ENCODE measurements at places on chromosomes 1 and 21.

GRCh38 chr1:165629848-165630628 lies 996 bp upstream of the MGST3 start:
- DNase-seq = no peak

GRCh38 chr21:43365611-43366426 lies 61.1 kb downstream of the SIK1 start:
- no peak for DNase-seq

GRCh38 chr1:106676021-106676420 lies 380.5 kb upstream of the PRMT6 start:
- DNase-seq = peak; percentile 87

GRCh38 chr1:58895559-58896145 lies 111.8 kb upstream of the JUN start:
- DNase-seq = no peak

All from lung (tissue), 17 donors.